Fibroblast of skin of left quadriceps (primary cell): ENCODE measurements at places on chromosomes 7 and 10.

DNA sequence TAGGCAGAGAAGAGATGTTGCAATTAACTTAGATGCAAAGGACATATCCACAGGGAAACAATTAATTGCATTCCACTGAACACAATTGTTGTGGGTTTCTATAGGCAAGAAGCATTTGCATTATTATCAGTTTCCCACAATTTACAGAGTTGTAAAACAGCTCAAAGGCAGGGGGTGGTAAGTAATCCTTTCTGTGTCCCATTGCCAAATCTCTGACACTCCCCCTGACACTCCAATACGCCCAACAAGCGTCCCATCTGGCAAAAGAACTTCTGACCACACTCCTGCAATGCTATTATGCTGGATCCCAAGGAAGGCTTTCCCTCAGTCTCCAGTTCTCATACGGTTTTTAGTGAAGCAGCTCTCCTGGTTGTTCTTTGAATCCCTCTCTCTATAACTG is 179.8 kb downstream of the CXCL12 start:
- no peak for DNase-seq

- no peak for DNase-seq
Observed at GRCh38 chr7:37359662-37360444, 88.8 kb downstream of the ELMO1 start.

GRCh38 chr10:15254808-15255648 is 86.5 kb upstream of the NMT2 start:
- DNase-seq, result no peak

- no peak for DNase-seq
Observed at GRCh38 chr10:93261961-93262610, 188.4 kb downstream of the CYP26A1 start.

GRCh38 chr7:32881074-32881982 is 10.2 kb downstream of the KBTBD2 start:
- no peak for DNase-seq

DNA sequence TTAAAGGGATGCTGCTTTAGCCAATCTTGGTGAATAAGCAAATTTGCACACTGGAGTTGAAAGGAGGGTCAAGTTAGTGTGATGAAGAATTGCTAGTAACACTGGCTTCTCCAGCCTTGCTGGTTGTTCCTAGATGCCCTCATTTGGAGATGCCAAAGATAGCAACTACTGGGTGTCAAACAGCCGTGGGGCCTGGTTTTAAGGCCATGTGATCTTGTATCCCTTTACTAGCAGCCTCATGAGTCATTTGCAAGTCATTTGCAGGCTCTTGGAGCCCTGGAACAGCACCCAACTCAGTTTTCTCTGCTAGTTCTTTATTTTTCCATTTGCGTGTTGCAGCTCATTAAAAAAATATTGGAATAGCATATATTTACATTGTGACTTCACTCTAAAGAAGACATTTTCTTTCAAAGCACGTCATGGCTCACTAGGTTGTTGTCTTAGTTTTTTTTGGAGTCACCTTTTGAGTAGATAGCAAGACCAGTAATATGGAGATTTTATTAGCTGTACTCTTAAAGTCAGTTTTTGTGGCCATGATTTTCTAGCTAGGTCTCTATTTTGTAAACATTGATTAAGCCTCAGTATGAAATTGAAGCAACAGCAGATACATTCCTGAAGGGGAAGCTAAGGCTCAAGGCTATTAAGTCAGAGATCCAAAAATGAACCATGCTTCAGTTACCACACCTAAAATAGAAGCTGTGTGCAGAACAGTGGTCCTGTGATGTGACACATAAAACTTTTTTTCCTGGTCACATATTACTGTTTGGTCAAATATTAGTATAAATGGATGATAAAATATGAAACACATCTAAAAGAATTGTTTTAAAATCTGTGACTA is 1.3 kb downstream of the LSMEM1 start:
- DNase-seq, result peak; percentile 35

DNA sequence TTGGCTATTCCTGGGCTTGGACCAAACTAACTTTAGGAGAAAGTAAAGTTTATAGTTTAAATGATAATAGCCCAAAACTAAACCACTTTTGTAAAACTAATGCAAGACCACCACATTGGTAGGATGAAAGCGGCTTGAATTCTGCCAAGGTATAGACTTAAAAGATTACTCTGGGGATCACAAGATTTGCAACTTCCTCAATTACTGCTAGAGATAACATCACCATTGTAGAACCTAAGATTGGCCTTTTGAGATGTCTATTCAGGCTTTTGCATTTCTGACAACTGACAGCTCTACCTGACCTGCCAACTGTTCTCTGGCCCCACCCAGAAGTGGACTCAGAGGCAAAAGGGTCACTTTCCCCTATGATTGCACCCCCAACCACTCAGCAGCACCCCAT is 162.4 kb downstream of the TNS3 start:
- no peak for DNase-seq

GRCh38 chr10:112896273-112896672 is 53.8 kb upstream of the TCF7L2 start:
- no peak for DNase-seq

DNA sequence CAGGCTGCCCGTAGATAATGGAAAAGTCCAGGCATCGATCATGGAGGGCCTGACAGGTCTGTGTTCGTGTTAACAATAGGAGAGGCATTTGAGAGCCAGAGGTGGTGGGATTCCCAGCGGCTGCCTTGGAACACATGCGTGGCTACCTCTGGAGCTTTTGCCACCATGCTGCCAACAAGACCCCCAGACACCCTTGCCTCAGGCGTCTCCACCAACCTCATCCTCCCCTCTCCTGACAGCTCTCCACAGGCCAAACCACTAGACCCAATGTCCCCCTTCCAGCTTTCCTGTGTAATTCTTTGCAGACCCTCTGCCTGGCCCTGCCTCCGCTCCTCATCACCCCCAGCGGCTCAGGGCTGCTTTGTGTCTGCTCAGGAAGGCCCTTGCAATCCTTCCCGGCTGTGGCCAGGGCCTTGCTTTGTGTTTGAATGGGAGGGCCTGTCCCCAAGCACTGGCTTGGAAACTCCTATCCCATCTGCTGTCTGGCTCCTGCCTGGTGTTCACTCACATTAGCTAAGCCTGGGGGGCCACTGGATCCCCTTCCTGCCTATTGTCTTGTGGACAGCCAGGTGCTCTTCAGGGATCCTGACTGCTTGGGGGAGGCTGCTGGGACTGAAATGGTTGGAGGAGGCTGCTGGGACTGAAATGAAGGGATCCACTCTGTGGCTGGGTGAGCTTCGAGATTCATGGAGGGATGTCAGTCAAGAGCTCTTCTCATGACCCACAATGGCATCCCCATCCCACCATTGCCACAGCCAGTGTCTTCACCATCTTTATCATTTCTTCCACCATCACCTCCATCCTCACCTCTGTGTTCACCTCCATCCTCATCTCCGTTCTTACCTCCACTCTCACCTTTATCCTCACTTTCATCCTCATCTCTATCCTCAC is 60.8 kb upstream of the ELN start:
- DNase-seq, result no peak

DNA sequence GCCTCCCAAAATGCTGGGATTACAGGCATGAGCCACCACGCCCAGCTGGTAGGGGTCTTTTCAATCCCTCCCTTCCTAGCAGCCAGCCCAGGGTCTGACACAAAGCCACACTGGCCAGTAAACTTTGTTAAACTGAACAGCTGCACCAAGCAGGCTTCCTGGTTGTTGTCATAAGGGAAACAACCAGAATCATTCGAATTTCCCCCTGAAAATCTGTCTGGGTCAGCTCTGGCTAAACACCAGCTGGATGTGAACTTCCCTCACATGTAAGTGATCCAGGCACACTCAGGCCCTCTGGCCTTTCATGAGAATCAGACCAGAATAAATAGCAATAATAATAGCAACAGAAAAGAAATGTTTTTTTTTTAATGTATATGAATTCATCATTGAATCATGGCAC is 7.4 kb downstream of the IMPDH1 start:
- no peak for DNase-seq

DNA sequence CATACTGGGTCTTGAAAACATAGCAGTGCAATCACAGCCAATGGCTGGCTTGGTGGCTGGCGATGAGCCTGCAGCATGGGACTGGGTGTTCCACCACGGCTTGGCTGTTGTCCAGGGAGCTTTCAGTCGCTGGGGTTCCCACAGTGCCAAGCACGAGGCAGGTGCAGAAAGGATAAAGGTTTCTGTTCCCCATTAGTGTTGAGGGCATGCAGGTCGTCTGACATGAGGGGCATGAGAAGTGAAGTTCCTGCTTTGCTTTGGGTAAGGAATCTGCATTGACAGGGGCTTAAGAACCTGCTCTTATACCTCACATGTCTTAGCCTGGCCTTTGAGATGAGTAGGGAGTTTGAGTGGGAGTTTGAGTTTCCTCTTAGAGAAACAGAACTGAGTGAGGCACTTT is 9.0 kb upstream of the CFTR start:
- DNase-seq, result no peak

DNA sequence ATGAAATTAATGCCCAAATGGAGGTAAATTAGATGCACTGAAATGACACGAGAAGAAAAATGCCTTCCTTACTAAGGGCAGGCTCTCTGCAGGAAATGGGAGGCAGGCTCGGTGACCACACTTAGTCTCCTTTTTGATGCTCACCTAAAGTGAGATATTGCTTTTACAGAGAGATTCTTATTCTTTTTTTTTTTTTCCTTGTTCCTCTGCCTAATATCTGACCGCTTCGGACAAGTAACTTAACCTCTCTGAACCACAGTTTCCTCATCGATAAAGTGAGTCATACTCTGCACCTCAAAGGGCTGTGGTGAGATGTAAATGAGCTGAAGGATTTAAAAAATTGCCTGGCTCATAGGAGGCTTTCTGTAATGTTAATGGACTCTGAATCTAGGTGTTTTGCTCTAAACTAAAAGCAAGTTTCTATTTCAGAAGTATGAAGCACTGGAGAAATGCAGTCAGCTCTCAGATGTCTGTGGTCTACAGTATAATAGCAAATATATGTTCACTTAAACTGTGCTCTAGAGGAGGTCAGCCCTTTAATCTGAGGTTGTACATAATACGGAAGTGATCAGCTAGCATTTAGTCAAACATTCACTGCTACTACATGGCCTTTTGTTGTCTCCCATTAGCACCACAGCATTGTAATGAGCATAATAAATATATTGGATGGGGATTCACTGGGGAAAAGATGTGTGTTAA is 23.2 kb downstream of the NKX2-3 start:
- DNase-seq, result no peak

GRCh38 chr7:55657654-55658053 is 85.4 kb upstream of the VOPP1 start:
- no peak for DNase-seq

DNA sequence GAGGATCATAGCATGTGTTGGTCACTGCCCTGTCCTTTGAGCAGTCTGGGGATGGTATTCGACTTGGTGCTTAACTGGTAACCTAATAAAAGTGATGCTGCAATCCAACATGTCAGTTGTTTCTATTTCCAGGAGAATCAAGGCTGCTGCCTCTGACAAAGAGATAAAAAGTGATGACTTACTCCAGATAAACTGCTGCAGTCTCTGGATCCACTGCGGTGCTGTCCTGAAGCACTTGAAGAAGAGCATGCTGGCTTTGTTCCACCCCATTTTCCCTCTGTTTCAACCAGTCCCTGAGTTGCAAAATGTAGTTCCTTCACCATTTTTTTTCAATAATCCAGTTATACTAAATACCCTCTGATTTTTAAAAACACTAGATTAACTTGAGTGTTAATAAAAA is 403.5 kb upstream of the ANKRD30A start:
- DNase-seq, result no peak

GRCh38 chr10:13536674-13537366 is 8.0 kb upstream of the BEND7 start:
- no peak for DNase-seq

DNA sequence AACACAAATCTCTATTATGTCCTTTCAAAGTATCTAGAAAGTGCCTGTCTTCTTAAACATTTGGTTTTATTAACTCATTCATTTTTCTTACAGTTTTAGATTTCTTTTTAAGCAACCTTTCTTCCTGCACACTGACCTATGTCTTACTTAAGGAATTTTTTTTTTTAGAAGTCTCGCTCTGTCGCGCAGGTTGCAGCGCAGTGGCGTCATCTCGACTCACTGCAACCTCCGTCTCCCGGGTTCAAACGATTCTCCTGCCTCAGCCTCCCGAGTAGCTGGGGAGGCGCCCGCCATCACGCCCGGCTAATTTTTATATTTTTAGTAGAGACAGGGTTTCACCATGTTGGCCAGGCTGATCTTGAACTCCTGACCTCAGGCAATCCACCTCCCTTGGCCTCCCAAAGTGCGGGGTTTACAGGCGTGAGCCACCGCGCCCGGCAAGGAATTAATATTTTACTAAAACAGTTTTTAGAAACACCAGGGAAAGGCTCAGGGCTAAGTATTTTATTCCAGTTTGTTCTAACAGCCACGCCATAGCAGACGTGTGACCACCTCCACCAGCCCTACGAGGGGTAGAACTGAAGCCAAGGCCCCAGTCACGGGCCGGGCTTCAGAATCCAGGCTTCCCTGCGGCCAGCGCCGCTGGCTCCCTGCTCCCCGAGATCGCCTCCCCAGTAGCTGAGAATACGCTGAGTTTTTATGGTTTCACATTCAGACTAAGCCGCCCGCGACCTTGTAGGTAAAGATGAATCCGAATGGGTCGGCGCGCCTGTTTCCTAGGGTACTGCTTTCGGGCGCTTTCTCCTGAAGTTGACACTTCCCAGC is 941 bp upstream of the LUC7L2 start:
- DNase-seq, result peak; percentile 4

DNA sequence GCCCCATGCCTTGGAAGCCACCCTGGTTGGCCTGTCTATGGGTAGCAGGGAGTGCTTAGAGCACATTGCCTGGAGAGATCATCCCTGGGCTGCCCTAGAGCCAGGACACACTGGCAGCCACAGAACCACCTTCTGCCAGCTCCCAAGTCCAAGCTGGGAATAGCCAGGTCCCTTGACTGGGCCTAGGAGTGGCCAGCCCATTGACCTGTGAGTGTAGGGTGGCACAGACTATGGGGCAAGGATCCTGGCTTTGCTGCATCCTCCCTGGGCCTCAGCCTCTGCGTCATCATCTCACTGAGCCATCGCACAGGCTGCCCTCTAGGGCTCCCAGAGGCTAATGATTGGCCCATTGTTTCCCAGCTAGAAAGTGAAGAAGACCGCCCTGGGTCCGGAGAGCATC is 7.0 kb downstream of the AQP1 start:
- no peak for DNase-seq

GRCh38 chr7:20440472-20441105 is 109.9 kb downstream of the ITGB8 start:
- DNase-seq, result peak; percentile 15

GRCh38 chr7:1673581-1674118 is 3.6 kb downstream of the ELFN1 start:
- no peak for DNase-seq

DNA sequence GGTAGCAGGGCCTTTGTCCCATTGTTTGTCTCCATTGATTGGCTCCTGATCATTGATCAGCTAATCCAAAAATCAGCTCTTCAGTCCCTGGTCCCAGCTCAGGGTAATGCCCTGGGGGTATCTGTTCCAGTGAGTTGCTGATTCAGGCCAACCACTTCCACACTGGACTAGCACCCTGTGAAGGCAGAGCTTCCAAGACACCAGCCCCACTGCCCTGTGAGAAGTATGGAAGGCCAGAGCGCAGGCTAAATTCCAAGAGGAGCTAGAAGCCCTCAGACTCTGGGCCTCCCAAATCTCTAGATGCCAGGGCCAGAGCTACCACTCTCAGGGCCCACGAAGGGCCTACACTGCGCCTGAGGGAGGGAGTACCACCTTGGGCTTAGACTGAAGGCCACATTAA is 10.4 kb downstream of the TMEM72 start:
- no peak for DNase-seq
